ENCODE measurements at places on chromosomes 5 and 9.

GRCh38 chr5:116671211-116671736, 96.7 kb upstream of the SEMA6A start:
- DNase-seq = no peak

DNA sequence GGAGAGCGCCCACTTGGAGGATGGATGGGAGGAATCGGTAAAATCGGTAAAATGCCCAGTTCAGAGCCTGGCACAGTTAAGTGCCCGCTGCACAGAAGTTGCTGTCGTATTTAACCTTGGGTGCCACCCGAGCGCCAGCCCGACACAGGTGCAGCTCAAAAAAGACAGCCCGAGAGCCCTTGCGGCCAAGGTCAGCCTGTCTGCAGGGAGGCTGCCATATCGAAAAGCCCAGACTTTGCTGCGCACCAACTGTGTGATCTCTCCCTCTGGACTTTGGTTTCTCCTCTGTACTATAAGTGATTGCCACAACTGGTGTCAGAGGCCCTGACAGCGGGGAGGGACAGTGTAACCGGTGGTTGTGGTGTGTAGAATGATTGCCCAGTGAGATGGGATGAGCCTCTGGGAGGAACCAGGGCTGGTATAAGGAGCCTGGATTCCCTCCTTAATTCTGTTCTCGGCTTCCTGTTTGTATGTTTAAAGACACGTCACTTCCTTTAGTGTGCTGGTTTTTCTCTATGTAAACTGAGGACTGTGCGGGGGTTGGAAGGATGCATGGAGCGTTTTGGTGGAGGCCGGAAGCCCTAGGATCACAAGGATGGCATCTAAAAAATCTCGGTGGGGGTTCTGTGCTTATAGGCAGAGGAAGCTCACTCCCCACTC, 792 bp downstream of the NTMT1 start:
- DNase-seq = no peak

- no peak for DNase-seq
Measured at GRCh38 chr9:91948597-91949391, 1.2 kb downstream of the ROR2 start.

DNA sequence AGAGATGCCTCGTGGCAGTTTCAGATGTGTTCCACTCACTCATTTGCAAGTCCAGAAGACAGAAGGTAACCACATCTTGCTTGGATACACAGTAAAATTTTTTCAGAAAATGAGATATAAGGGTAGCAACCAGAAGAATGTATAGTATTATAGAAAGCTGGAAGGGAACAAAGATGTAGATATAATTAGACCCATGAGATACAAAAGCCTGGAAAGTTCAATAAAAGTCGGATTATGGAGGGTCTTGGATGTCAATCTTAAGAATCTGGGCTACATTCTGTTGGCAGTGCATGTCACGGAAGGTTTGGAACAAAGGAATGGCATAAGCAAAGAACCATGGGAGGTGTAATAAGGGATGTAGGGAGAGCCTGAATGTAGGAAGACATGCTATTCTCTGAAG, 5.1 kb upstream of the CEP78 start:
- DNase-seq = no peak

GRCh38 chr5:151196556-151197290, 27.2 kb downstream of the CCDC69 start:
- DNase-seq = no peak

DNA sequence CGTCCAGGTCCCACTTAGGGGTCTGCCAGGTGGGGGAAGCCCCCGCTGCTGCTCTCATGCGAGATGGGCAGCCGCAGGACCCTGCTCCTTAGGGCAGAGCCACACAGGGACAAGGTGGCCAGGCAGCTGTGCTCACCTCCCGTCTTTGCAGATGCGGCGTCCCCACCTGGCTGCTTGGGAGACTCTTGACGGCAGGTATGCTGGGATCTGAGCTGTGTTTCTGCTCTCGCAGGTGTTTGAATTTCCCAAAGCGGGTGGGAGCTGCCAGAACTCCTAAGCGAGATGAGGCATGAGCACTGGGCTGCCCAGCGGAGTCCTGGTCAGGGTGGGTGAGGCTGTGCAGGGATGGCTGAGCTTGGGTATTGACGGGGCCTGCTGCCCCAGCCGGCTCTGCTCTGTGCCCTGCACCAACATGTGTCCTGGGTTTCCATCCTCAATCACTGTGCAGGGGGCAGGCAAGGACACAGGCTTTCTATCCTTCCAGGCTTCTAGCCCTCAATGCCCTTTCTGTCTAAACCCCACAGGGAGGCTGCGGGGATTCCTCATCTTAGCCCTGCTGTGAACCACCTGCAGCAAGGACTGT, 151.4 kb downstream of the ICE1 start:
- no peak for DNase-seq

- no peak for DNase-seq
Measured at GRCh38 chr9:93523518-93524144, 52.8 kb upstream of the PHF2 start.

DNA sequence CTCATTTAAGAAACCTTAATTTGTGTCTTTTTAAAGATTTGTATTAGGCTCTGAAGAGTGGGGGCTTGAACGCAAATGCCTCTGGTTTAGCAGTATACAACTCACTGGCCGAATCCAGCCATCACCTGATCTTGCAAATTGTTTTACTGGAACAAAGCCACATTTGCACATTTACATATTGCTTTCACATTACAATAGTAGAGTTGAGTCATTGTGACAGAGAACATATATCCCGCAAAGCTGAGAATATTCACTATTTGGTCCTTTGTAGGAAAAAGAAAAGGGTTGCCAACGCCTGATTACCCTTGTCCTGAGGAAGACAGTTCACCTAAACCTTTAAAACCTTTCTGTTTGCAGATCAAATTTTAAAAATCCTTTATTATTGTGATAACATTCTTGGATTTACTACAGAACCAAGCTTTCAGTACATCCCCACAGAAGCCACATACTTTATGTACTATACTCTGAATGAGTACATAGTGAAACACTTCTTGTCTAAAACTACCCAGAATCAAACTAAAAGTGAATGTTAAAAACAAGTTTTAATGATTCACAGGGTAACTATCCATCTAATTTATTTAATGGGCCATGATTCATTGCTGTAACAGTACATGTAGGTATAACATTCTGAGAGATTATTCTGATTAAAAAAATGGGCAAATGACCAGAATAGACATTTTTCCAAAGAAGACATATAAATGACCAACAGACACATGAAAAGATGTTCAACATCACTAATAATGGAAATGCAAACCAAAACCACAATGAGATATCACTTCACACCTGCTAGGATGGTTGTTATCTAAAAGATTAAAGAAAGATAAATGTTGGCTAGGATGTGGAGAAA, 161.0 kb downstream of the SLC25A46 start:
- DNase-seq = no peak

DNA sequence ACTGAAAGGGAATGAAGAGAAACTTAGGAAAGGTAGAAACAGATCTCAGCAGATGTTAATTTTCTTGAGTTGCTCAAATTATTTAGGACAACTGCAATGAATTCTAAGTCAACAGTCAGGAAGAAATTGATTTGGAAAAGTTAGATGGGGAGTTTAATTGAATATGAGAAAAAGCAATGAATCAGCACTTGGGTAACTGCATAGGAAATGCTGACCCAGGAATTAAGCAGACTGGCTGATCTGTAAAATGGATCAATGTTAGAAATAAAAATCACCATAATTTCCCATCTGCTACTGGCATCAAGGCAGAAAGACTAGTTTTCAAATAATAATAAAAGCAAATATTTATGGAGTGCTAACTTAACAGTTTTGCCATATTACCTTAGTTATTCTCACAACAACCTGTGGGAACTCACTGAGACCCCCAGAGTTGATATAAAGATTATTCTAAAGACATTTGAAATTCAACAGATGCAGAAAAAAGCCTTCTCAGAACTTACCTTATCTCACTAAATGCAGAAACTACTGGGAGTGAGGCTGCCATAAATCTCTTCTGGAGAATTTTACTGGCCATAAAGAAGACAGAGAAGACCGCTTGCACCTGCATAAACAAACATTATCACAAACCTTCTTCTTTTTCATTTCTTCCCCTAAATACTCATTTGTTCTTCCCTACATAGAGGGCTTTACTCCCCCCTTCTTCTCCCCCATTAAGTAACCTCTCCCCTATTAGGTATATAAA, 22.8 kb upstream of the SLC12A2 start:
- no peak for DNase-seq

DNA sequence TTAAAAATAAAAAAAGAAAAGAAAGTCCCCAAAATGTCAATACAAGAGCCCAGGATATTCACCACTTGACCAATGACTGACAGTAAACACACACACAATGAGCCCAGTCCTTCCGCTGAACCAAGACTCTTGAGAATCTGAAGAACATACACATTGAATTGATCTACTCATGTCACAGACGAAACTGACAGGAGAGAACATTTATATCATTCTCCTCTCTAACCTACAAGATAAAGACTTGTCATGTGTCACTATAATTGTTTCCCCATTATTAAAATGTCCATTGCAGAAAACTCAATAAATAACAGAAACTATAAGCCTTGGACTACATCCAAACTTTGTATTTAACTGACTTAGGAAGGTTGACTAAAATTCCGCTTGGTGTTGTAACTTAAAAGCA, 296.7 kb downstream of the EPB41L4A start:
- DNase-seq = no peak

DNA sequence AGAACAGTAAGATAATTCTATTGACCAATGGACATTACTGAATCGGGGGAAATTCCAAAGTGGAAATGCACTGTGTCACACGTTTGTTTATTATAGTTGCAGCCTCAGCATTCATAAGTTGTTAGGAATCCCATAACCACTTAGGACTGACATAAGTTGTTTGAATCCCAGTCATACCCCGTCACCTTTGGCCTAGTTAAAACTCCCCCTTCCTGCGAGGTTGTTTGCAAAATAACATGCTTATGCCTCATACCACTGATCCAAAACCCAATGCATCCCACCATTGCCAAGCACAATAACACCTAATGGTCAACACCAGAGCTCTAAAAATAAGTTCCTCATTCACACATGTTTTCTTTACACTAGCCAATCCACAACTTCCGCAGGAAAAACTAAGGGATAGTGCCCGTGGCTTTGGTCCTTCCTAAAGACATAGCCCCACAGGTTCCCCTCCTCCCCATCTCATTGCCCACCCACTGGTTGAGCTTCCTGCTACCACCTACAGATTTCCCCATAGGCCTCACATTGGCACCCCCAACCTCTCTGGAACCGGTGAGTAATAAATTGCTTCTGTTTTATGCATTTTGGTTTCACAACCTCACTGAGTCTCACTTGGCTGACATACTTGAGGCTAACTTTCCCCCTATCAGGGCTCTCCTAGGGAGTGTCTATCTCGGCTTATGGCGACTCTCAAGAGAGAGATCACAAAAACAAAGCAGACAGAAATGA, 42.3 kb upstream of the MUSK start:
- DNase-seq = no peak

- no peak for DNase-seq
Measured at GRCh38 chr9:132157347-132158116, 4.3 kb upstream of the NTNG2 start.

DNA sequence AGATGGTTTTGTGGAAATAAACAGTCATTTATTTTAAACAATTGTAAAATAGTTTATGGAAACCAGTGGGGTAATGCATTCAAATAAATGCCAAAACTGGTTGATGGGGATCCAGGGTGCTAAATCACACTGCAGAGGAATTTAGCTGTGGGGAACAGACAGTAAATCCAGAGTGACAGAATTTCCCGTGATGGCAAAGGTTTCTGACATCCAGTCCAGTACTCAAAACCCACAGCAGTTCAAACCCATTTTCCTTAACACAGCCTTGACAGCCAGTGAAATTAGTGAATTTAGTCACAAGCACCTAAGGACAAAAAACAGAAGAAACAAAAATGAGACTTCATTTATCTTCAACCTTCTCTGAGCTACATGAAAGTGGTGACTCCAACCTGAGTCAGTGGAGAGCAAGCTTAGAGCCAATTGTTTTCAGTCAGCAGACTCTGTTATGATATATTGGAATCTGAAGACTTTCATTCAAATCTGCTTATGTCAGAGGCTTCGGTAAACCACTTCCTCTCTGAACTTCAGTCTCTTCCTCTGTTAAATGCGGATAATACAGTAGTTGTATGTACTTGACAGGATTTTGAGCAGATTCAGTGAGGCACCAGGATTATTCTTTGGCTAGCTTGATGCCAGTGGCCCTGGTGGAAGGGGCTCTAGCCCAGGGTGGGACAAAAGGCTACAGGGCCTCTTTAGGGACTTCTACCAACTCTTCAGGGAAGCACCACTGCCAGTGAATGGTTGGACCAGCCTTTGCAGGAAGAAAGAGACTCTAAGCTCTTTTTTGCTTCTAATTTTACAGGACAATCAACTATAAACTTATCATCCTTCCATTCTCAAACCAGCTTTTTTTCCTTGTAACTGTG, 185.3 kb downstream of the MAPKAP1 start:
- no peak for DNase-seq

DNA sequence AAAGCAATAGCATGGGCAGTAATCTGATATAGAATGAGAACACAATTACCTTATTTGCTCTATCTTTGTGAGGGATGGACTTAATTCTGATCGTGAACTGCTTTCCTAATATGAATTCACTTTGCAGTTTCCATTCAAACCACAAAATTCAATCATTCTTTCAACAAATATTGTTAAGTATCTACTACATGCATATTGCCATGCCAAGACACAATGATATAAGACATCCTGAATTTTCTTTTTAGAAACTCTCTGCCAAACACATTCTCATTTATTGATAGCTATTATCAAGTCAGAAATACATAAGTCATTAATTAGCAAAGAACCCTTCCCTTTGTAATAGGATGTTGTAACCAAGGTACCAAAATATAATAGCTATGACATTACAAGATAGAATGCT, 121.6 kb upstream of the TARS1 start:
- DNase-seq = no peak

GRCh38 chr5:111774525-111774924, 17.5 kb upstream of the NREP start:
- no peak for DNase-seq

DNA sequence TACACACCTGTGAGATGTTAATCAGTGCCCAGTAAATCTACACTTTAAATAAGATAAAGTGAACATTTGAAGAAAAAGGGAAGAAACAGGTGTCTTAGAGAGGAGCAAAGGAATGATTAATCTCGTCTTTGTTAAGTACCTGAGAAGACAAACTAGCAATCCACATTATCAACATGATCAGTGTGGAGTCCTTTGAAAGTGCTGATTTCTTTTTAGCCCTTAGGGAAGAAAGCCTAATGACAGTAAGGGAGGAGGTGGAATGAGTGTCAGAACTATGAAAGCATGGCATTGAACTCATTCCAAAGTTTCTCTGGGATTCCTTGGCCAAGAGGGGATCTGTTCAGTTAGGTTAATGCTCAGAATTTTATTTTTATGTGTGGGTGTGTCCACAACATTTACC, 1109.0 kb upstream of the ACO1 start:
- no peak for DNase-seq

- DNase-seq = no peak
Measured at GRCh38 chr5:170444181-170444580, 55.0 kb upstream of the KCNMB1 start.

GRCh38 chr5:82397741-82398320, 119.7 kb upstream of the RPS23 start:
- no peak for DNase-seq

- DNase-seq = no peak
Measured at GRCh38 chr9:120369608-120370220, 210.3 kb downstream of the CDK5RAP2 start.

GRCh38 chr9:28518439-28518838, 945.2 kb upstream of the C9orf72 start:
- no peak for DNase-seq

Measured in cortex of kidney (tissue), 1 donor.